NCI-H510A (cell line): ENCODE measurements at places on chromosomes 6 and 20.

- no peak for DNase-seq
Measured at GRCh38 chr6:52972989-52973388, 22.1 kb downstream of the GSTA4 start.

DNA sequence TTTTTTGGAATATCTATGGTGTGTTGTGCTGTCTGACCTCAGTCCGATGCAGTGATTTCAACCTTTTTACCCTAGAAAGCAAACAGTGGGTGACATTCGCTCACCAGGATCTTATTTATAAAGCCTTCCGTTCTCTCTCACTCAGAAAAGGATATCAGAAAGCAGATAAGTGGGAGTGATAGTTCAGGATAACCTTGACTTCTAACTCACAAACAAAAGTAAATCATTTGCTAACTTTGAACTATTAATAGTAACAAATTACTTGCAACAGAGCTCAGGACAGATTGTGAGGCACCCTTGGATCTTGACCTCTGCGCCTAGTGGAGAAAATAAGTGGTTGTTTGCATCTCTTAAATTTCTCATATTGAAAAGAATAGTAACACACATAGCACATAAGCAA lies 637.1 kb upstream of the CITED2 start:
- DNase-seq, result no peak

GRCh38 chr20:18983796-18984195 lies 170.2 kb downstream of the SCP2D1 start:
- DNase-seq, result peak; percentile 64

- no peak for DNase-seq
Measured at GRCh38 chr6:108106261-108106660, 31.7 kb upstream of the OSTM1 start.

- peak; percentile 21 for DNase-seq
Measured at GRCh38 chr6:27157459-27158315, 89.8 kb upstream of the PRSS16 start.

- no peak for DNase-seq
Measured at GRCh38 chr6:13068586-13069210, 259.6 kb downstream of the TBC1D7 start.

DNA sequence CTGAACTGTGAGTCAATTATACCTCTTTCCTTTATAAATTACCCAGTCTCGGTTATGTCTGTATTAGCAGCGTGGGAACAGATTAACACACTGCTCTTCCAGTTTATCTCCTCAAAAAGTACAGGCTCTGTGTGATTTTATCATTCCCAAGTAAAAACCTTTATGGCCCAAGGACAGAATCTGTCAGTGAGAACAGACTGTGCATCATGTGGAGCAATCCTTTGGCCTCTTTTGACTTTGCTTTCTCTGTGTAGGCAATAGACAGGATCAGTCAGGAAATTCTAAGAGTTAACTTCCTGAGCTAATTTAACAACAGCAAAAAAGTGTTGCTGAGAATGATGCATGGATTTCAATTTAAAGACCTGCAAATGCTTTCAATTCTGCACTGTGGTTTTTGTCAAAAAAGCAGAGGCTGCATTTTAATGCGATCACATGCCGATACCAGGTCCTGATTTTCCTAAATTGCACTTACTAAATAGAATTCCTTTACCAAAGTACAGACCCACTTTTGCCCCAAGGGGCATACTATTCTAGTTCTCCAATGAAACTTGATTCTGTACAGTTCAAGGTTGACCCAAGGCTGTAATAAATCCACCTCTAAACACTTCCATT lies 246.7 kb upstream of the MARCKS start:
- no peak for DNase-seq

GRCh38 chr6:166556863-166557322 lies 29.6 kb downstream of the RAMACL start:
- DNase-seq, result peak; percentile 83

- DNase-seq, result no peak
Measured at GRCh38 chr20:61436667-61437279, 184.7 kb downstream of the CDH4 start.

- DNase-seq, result no peak
Measured at GRCh38 chr6:166771701-166772100, 144.7 kb upstream of the RPS6KA2 start.

GRCh38 chr20:34531608-34532265 lies 15.5 kb downstream of the DYNLRB1 start:
- no peak for DNase-seq

- peak; percentile 73 for DNase-seq
Measured at GRCh38 chr20:11917663-11918062, at the start of gene BTBD3. TSS of gene BTBD3 (plus strand) at chr20:11917893. CDS start at chr20:11918276, 383 bp downstream.

GRCh38 chr6:159079367-159079766 lies 34.6 kb upstream of the TAGAP start:
- no peak for DNase-seq

DNA sequence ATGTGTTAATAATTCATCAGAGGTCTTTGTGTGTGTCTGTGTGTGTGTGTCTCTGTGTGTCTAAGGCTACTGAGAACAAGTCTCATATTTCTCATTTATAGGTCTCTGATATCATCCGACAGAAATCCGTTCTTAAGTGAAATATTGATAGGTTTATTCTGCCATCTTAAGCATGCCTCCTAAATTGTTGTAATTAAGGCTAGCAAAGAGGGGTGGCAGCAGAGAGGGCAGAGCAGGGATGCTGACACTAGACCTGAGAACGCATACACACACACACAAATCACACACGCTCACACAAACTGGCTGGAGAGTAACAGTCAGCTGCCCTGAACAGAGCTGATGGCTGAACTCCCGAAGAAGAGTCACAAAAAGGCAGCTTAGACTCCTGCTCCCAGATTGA lies 84.9 kb upstream of the LRFN2 start:
- DNase-seq, result peak; percentile 8

DNA sequence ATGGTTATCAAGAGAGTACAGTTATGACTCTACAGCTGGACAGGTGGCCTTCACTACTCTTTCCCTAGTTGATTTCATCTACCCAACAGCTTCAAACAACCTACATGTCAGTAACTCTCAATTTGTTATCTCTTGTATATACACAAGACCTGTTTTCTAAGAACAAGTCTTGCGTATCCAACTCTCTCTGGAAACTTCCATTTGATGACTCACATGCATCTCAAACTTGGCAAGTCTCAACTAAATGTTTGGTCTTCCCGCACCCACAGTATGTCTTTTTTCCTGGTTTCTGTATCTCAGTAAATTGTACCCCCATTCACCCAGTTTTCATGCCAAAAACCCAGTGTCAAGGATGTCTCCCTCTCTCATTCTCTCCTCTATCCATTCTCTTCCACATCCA lies 97.7 kb downstream of the BTBD9 start:
- DNase-seq, result no peak

GRCh38 chr6:5105146-5105545 lies 20.0 kb downstream of the PPP1R3G start:
- DNase-seq, result no peak

- no peak for DNase-seq
Measured at GRCh38 chr6:2522521-2522920, 228.2 kb downstream of the MYLK4 start.

GRCh38 chr6:18493382-18493891 lies 106.3 kb downstream of the RNF144B start:
- no peak for DNase-seq

DNA sequence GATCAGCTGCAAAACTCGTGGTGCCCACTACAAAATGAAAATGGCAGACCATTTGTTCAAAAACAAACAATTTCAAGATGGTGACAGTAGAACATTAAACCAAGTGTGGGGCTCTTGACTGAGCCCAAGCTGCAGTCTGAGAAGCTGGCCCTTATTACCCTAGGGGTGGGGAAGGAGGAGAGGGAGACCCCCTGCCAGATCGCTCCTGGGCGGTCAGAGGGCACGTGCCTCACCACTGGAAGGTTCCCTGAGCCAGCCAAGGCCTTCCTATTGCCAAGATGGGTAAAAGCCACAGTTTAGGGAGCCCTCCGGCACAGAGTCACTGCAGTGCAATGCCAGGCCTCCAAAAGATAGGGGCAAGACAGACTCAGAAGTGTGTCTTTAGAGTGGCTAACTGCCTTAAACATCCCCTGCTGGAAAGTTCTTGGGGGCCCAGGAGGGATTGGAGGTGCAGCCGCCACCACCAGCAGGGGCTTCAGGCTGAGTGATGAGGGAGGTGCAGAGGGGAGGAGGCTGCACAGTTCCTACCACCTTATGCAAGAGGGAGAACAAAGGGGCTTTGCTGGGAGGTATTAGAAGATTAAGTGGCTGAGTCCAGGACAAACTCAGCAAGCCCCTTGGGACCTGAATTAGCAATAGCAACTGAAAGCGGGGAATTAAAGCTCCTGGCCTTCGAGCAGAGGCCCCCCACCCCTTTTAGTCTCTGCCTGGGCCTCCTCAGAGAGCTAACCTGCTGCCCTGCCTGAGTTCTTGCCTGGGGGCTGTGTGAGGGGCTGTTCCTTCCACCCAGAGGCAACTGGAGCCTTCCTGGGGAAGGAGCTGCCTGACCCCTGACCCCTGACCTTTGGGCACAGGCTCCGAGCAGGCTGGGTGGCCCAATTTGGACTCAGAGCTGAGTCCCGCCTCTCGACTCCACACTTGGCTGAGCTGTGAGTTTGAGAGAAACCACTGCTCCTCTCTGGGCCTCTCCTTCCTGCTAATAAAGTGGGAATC lies 88.4 kb downstream of the VEGFA start:
- no peak for DNase-seq
